Left colon (tissue), 2 donors: ENCODE measurements at places on chromosomes 6 and 20. TPM values are rescaled to one million over a fixed set of nuclear protein-coding genes. Genes with fewer than 3 reads are reported as not detected.

The CDKN1A gene
- total RNA-seq = 383 TPM

The MOG gene
- total RNA-seq = not detected

GRCh38 chr6:40998661-40999060 is 40.4 kb downstream of the UNC5CL start:
- no peak for DNase-seq

DNA sequence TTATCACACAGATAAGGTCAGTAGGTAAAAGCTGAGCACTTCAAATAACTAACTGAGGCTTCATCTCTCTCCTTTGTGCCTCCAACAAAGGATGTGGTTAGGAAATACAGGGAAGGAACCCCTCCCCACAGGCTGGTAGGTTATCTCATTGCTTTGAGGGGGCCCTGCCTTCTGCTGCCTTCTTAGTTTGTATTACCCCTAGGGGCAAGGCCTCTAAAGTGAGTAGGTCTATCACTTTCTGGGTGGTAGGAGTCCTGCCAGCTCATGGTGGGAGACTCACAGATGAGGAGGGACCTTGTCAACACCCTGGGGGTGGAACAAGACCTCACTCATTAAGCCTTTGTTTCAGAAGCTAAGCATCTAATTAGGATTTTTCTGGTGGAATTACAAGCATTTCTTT is 34.6 kb downstream of the EDN1 start:
- no peak for DNase-seq

DNA sequence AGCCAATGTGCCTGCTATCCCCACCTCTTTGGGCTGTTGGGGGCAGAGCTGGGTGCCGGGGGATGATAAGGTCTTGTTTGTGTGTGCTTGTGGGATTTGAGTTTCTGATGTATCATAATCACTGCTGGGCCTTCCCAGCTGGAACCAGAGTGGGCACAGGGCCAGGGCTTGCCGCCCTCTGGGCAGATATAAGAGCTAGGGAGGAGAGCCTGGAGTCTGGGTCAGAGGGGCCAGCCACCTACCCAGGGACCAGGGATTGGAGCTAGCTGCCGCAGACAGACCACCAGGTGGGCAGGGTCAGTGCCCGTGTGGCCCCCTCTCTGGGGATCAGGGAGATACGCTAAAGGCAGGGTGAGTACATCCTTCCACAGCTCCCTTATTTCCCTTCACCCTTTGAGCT is 3.1 kb upstream of the TLDC2 start:
- peak; percentile 42 for DNase-seq
